ENCODE measurements at places on chromosomes 11 and 22.

- no peak for DNase-seq
Measured at GRCh38 chr11:32006799-32007388, 84.0 kb upstream of the RCN1 start.

GRCh38 chr11:111370902-111371578 lies 8.0 kb downstream of the POU2AF1 start:
- DNase-seq, result no peak

DNA sequence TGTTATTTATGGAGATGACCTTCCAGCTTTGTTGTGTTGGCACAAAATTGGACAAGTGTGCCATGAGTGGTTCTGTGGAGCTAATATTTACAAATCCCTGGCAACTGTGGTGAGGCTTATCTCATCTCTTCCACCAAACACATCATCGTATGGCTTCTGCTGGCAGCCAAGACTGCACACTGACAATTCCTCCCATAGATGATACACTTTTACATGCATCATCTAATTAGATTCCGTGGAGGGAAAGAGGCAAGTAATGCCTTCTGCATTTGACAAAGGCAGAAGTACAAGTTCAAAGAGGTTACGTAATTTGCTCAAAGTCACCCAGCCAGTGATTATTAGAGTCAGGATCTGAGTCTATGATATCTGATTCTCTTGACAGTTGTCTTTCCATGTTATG lies 62.7 kb upstream of the KIRREL3 start:
- no peak for DNase-seq

- DNase-seq, result no peak
Measured at GRCh38 chr11:87137711-87138110, 100.0 kb downstream of the TMEM135 start.

DNA sequence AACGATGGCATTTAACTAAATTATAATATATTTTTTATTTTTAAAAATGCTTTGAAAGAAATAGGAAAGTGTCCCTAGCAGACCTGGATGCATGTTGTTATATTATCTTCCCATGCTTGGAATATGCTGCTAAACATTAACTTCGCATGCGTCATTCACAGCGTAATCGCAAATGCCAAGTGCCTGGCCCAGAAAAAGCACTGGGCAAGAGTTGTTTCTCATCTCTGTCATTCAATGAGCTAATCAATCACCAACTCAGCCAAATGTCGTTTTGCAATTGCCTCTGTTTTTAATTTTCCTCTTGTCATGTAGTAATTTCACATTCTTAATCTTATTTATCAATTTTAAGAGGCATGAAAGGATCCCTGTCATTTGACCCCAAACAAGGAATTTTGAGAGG lies 1421.9 kb downstream of the BRD1 start:
- no peak for DNase-seq

Data from stimulated activated CD4-positive, alpha-beta T cell treated with anti-CD3 and anti-CD28 coated beads, TNF-alpha, amount 100 ng/mL, for 24 hours (primary cell).